ENCODE measurements at places on chromosomes 12 and 14. TPM values are rescaled to one million over a fixed set of nuclear protein-coding genes. Genes with fewer than 3 reads are reported as not detected.

- peak overlapping the region; percentile 79 for H3K27ac ChIP-seq
- H3K4me1 ChIP-seq = peaks cover 16% of the 10 kb centered on the region
- H3K36me3 ChIP-seq = peaks cover 7% of the 10 kb centered on the region
- no peak for DNase-seq
- no peaks in the 10 kb centered on the region for H3K27me3 ChIP-seq
Observed at GRCh38 chr12:56315249-56315621, 553 bp downstream of the CNPY2 start.

DNA sequence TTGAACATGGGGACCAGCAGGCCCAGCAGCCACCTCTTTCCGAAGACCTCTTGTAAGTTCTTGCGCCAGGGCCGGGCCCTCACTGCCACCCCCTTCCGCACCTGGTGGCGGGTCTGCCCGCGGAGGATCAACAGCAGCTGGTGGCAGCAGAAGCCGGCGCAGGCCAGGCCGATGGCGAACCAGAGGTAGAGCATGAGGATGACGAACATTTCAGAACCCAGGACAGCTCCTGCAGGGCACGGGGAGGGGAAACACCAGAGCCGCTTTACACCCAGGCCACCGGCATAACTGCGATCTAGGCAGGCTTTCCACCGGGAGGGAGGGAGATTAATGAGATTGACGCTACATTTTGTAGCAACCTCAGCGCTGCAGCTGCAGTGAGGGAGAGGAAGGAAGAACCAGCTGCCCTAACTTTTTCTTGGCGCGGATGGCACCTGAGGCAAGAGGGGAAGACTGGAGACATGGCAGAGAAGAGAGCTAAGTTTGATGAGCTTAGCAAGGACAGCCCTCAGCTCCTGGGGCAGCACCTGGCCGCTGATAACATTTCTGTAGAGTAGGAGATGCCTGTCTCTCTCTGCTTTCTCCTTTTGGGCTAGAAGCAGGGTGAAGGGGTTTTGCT, 7.8 kb downstream of the ZDHHC22 start:
- no peaks in the 10 kb centered on the region for H3K27me3 ChIP-seq
- no peaks in the 10 kb centered on the region for H3K36me3 ChIP-seq
- no peak overlapping the region for H3K4me3 ChIP-seq
- peaks cover 7% of the 10 kb centered on the region for H3K4me1 ChIP-seq
- H3K27ac ChIP-seq = no peak overlapping the region

SPX gene
- 0.76 TPM for total RNA-seq

DNA sequence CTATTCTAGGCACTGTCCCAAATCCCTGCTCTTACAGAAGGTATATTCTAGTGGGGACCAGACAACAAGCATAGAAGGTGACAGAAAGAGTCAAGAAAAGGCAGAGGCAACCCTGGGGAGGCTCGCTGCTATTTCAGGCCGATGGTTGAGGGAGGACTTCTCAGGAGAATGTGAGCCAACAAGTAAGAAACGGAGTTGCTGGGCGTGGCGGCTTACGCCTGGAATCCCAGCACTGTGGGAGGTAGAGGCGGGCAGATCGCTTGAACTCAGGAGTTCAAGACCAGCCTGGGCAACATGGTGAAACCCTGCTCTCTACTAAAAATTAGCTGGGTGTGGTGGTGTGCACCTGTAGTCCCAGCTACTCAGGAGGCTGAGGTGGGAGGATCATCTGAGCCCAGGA, 4.7 kb upstream of the GOLGA3 start:
- peaks cover 3% of the 10 kb centered on the region for H3K4me1 ChIP-seq
- DNase-seq = no peak
- no peaks in the 10 kb centered on the region for H3K36me3 ChIP-seq
- H3K27ac ChIP-seq = no peak overlapping the region
- no peak overlapping the region for H3K4me3 ChIP-seq

GRCh38 chr14:67734675-67735074, 33.0 kb downstream of the RDH12 start:
- H3K27me3 ChIP-seq = no peaks in the 10 kb centered on the region
- H3K4me3 ChIP-seq = no peak overlapping the region
- H3K4me1 ChIP-seq = no peaks in the 10 kb centered on the region
- H3K27ac ChIP-seq = no peak overlapping the region
- no peak for DNase-seq

DNA sequence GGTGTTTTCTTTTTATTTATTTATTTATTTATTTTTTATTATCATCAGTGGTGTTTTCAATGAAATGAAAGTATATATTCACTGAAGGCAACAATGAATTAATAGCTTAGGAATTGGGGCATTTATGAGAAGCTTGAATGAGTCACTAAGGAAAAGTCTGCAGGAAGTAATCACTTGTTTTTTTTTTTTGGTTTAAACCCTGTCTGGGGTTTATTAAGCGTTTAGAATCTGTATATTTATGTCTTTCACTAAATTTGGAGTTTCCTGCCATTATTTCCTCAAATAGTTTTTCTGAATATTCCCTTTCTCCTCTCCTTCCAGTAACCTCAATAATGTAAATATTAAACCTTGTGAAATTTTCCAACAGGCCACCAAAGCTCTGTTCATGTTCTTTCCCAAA, 85.5 kb downstream of the TESC start:
- no peak for DNase-seq
- H3K36me3 ChIP-seq = 0 out of 2 replicates have a peak, but pooled peaks cover 8% of the 10 kb centered on the region
- no peak overlapping the region for H3K4me3 ChIP-seq
- no peaks in the 10 kb centered on the region for H3K4me1 ChIP-seq

GRCh38 chr12:1918884-1919236, 408 bp upstream of the CACNA2D4 start:
- H3K27me3 ChIP-seq = no peaks in the 10 kb centered on the region
- no peaks in the 10 kb centered on the region for H3K4me1 ChIP-seq
- H3K4me3 ChIP-seq = no peak overlapping the region
- H3K27ac ChIP-seq = no peak overlapping the region
- DNase-seq = no peak

DNA sequence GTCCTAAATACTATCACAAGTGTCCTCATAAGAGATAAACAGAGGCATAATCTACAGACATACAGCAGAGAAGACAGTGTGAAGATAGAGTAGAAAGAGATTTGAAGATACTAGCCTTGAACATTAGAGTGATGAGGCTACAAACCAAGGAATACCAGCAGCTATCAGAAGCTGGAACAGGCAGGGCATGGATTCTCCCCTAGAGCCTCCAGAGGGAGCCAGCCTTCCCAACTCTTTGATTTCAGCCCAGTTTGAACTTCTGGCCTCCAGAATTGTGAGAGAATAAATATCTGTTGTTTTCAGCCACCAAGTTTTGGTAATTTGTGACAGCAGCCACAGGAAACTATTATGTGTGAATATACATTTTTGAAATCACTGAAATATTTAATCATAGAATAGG, 47.2 kb downstream of the CCDC91 start:
- no peak overlapping the region for H3K27ac ChIP-seq
- no peaks in the 10 kb centered on the region for H3K27me3 ChIP-seq
- H3K36me3 ChIP-seq = no peaks in the 10 kb centered on the region
- H3K4me1 ChIP-seq = no peaks in the 10 kb centered on the region
- no peak for DNase-seq

TCL1B gene
- total RNA-seq = not detected

DNA sequence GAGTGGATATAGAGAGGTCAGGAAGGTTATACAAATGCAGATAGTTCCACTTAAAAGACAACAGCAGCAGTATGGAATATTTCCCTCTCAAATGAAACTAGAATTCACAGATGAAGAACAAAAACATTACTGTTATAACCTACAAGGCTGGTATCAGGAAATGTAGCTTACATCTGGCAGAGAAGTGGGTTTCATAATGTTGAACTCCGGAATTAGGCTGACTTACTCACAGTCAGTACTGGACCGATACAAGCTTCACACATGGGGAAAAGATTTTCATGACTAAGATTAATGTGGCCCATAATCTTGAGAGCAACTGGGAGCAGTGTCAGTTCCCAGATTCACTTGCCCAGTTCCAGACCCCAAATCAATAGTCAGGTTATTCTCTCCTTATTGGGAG, 353.9 kb downstream of the DUSP6 start:
- no peak overlapping the region for H3K27ac ChIP-seq
- no peak overlapping the region for H3K4me3 ChIP-seq
- no peaks in the 10 kb centered on the region for H3K27me3 ChIP-seq
- peaks cover 20% of the 10 kb centered on the region for H3K4me1 ChIP-seq
- no peak for DNase-seq

DNA sequence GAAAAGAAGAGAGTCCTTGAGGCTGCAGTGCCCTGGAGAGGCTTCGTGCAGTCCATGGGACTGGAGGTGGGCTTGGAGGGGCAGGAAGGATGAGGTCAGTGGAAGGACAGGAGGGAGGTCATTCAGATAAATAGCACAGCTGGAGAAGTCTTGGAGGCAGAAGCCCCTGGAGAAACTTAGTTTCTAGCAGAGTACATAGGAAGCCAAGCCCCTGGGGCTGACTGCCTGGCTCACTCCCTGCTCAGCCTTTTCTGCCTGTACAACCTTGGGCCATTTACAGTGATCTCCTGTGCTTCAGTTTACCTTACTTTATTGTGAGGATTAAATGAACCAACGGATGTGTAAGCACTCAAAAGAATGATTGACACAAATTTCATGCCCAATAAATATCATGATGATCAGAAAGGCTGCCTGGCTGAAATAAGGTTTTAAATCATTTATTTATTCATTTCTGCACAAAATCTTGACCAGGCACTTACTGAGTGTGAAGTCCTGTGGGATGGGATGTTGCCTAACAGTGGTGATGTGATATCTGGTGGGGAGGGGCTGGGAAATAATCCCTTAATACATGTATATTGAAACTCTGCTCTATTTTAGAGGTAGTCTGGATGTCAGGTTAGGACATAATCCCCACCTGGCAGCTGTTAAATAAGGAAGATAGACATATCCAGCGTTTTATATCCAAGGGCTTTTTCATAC, 54.3 kb downstream of the PLEKHG7 start:
- H3K27me3 ChIP-seq = no peaks in the 10 kb centered on the region
- H3K4me1 ChIP-seq = peaks cover 10% of the 10 kb centered on the region
- H3K36me3 ChIP-seq = no peaks in the 10 kb centered on the region
- no peak overlapping the region for H3K4me3 ChIP-seq
- no peak overlapping the region for H3K27ac ChIP-seq

- H3K4me1 ChIP-seq = no peaks in the 10 kb centered on the region
- no peak overlapping the region for H3K27ac ChIP-seq
- no peak overlapping the region for H3K4me3 ChIP-seq
- no peaks in the 10 kb centered on the region for H3K36me3 ChIP-seq
- no peak for DNase-seq
- no peaks in the 10 kb centered on the region for H3K27me3 ChIP-seq
Observed at GRCh38 chr14:52589646-52590045, 37.0 kb downstream of the GPR137C start.

RFLNA gene
- total RNA-seq = not detected

DNA sequence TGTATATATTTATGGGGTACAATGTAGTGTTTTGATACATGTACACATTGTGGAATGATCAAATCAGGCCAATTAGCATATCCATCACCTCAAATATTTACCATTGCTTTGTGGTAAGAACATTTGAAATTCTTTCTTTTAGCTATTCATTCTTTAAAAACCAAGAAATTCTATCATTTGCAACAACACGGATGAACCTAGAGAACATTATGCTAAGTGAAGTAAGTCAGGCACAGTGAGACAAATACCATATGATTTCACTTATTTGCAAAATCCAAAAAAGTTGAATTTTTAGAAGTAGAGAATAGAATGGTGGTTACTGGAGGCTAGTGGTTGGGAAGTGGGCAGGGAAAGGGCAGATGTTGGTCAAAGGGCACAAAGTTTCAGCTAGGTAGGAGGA, 129.3 kb upstream of the PTPRQ start:
- no peaks in the 10 kb centered on the region for H3K36me3 ChIP-seq
- no peak for DNase-seq
- no peak overlapping the region for H3K27ac ChIP-seq
- H3K27me3 ChIP-seq = no peaks in the 10 kb centered on the region
- H3K4me1 ChIP-seq = no peaks in the 10 kb centered on the region

DNA sequence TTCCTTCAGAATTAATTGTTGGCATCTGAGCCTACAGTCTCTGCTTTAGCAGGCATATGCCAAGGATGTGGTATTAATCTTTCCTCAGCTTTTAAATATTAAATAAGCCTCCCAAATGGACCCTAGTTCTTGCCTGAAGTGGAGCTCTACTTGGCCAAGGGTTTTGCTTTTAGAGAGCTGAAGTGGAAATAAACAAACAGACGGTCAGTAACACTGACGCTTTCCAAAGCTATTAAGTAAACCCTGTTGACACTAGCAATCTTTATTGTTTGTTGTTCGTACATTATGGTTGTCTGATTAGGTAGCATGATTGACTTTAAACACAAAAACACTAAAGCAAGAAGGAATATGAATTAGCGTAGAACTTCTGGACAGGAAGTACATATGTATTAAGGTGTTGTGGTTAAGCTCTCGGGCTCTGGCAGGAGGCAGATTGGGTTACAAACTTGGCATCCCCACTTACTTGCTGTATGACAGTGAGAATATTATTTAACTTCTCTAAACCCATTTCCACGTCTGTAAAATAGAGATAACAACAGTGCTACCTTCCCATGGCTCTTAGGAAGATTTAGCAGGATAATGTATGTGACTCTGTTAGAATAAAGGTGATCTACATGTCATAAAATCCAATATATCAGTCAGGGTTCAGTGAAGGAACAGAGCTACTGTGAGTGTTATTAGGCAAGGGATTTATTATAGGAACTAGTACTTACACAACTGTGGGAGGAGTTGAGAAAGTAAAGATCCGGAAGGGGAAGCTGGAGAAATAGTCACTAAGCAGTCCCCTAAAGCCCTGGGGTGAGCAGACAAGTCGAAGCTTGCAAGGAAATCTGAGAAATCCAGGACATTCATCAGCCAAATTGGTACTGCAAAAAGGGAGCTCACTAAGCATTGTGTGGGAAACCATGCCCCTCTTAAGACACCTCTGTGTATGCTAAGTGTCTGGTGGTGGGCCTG, 92.2 kb upstream of the ATF7IP start:
- H3K4me1 ChIP-seq = no peaks in the 10 kb centered on the region
- H3K36me3 ChIP-seq = no peaks in the 10 kb centered on the region
- no peaks in the 10 kb centered on the region for H3K27me3 ChIP-seq
- DNase-seq = no peak
- no peak overlapping the region for H3K27ac ChIP-seq

Measured in HCT116 (cell line).